ENCODE measurements at places on chromosomes 16 and 17. TPM values are rescaled to one million over a fixed set of nuclear protein-coding genes. Genes with fewer than 3 reads are reported as not detected.

The KCNH4 gene
- total RNA-seq, result not detected

The PIRT gene
- total RNA-seq, result not detected

The PRCD gene
- 2.4 TPM for total RNA-seq

The SRCIN1 gene
- total RNA-seq, result 0.12 TPM

The NHLRC4 gene
- total RNA-seq, result 2.0 TPM

The BRICD5 gene
- total RNA-seq, result 4.9 TPM

The C17orf50 gene
- not detected for total RNA-seq

The TRAF4 gene
- total RNA-seq, result 30.5 TPM

The TM4SF5 gene
- total RNA-seq, result not detected

The ZPBP2 gene
- total RNA-seq, result not detected

The CRHR1 gene
- not detected for total RNA-seq

The TMIGD1 gene
- total RNA-seq, result not detected

The SCNN1G gene
- total RNA-seq, result not detected

The DLX4 gene
- total RNA-seq, result not detected

The SEZ6 gene
- not detected for total RNA-seq

The KRTAP9-8 gene
- not detected for total RNA-seq

The PPY gene
- total RNA-seq, result not detected

The RHBDL1 gene
- 5.9 TPM for total RNA-seq

The APOBR gene
- total RNA-seq, result not detected

The NKD1 gene
- total RNA-seq, result under 0.01 TPM

The CCL7 gene
- total RNA-seq, result 0.89 TPM

The WNT9B gene
- not detected for total RNA-seq

The ZG16B gene
- total RNA-seq, result 0.87 TPM

The RNF157 gene
- 0.75 TPM for total RNA-seq

The FOXJ1 gene
- under 0.01 TPM for total RNA-seq

The KRTAP2-3 gene
- 1.00 TPM for total RNA-seq

All from uterine smooth muscle cell (primary cell).